ENCODE measurements at places on chromosomes 6 and 20. TPM values are rescaled to one million over a fixed set of nuclear protein-coding genes. Genes with fewer than 3 reads are reported as not detected.

DNA sequence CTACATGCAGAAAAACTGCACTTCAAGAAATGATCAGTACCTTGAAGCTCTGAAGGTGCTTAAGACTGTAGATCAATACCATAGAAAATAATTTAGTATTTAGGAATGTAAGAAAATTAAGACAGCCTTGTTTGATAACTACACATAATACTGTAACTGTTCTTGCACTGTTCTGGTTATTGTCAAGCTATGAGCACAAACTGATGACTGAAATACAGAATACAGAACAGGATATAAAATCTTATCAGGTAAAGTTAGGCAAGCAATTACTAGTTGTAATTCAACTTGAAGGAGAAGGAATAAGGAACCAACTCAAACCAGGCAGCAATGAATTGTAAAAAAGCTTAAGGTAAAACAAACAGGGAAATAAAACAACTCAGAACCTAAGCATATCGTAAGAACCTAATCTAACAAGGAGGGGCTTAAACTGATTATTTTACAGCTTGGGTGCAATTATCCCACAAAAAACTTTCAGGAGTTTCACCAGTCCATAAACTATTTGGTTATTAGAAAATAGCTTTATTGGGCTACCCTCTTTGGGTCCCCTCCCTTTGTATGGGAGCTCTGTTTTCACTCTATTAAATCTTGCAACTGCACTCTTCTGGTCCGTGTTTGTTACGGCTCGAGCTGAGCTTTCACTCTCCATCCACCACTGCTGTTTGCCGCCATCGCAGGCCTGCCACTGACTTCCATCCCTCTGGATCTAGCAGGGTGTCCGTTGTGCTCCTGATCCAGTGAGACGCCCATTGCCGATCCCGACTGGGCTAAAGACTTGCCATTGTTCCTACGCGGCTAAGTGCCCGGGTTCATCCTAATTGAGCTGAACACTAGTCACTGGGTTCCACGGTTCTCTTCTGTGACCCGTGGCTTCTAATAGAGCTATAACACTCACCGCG lies 97.7 kb downstream of the ATG5 start:
- no peaks in the 10 kb centered on the region for H3K4me1 ChIP-seq
- H3K27ac ChIP-seq = no peak overlapping the region
- H3K27me3 ChIP-seq = no peaks in the 10 kb centered on the region
- no peak for DNase-seq
- no peak overlapping the region for H3K4me3 ChIP-seq

GRCh38 chr6:122780114-122780513 lies 598 bp downstream of the FABP7 start:
- no peaks in the 10 kb centered on the region for H3K36me3 ChIP-seq
- no peak for DNase-seq
- H3K4me3 ChIP-seq = peak overlapping the region; percentile 89
- peaks cover 48% of the 10 kb centered on the region for H3K4me1 ChIP-seq
- H3K27me3 ChIP-seq = no peaks in the 10 kb centered on the region

GRCh38 chr6:6659600-6660327 lies 71.2 kb downstream of the LY86 start:
- no peaks in the 10 kb centered on the region for H3K36me3 ChIP-seq
- H3K4me1 ChIP-seq = peaks cover 36% of the 10 kb centered on the region

DNA sequence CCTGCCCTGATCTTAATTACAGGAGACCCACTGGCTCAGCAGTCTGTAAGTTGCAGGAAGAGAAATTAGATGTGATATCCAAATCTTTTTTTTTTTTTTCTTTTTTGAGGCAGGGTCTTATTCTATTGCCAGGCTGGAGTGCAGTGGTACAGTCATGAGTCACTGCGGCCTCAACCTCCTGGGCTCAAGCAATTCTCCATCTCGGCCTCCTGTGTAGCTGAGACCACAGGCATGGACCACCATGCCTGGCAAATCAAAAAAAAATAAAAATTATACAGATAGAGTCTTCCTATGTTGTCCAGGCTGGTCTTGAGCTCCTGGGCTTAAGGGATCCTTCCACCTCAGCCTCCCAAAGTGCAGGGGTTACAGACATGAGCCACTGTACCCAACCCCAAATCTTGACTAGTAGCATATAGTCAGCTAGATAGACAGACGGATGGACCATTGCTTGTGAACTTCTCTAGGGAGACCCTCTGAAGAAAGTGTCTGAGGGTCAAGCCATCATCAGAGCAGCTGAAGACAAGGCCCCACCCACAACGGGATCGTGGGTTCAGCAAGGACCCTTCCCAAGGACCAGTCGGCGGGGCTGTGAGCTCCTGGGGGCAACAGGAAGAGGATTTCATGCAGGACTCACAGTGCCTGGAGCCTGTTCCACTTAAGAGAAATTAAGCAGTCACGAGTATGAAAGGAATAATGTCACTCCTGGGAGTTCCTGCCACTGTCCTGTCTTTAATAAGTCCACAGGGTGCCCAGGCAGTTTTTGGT lies 222.7 kb downstream of the ANKRD60 start:
- H3K4me1 ChIP-seq = peaks cover 4% of the 10 kb centered on the region
- no peak overlapping the region for H3K27ac ChIP-seq
- no peak overlapping the region for H3K4me3 ChIP-seq
- H3K27me3 ChIP-seq = peaks cover 7% of the 10 kb centered on the region
- H3K36me3 ChIP-seq = no peaks in the 10 kb centered on the region

GRCh38 chr6:51565472-51565871 lies 521.9 kb downstream of the PKHD1 start:
- H3K4me1 ChIP-seq = peaks cover 5% of the 10 kb centered on the region
- no peaks in the 10 kb centered on the region for H3K27me3 ChIP-seq
- no peaks in the 10 kb centered on the region for H3K36me3 ChIP-seq
- H3K27ac ChIP-seq = no peak overlapping the region

DNA sequence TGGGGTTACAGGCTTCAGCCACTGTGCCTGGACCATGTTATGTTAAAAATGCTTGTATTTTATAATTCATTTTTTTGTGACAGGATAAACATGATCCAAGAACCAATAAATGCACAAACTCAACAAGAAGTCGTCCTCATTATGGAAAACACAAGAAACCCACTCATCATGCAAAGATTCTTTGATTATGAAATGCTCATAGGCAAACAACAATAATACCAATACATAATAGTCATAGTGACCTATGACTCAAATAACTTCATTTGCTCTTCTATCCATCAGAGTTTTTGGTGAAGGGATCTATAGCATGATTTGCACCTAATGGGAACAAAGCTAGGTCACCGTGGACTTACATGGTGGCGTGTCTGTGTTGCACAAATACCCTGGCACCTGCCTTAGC lies 217.1 kb upstream of the THEMIS start:
- H3K4me1 ChIP-seq = no peaks in the 10 kb centered on the region
- DNase-seq = no peak
- no peak overlapping the region for H3K4me3 ChIP-seq
- H3K27ac ChIP-seq = no peak overlapping the region
- H3K27me3 ChIP-seq = no peaks in the 10 kb centered on the region
- H3K36me3 ChIP-seq = no peaks in the 10 kb centered on the region

- no peaks in the 10 kb centered on the region for H3K36me3 ChIP-seq
- no peaks in the 10 kb centered on the region for H3K27me3 ChIP-seq
- peaks cover 13% of the 10 kb centered on the region for H3K4me1 ChIP-seq
- no peak for DNase-seq
Measured at GRCh38 chr20:57138198-57138995, 128.0 kb downstream of the BMP7 start.

DNA sequence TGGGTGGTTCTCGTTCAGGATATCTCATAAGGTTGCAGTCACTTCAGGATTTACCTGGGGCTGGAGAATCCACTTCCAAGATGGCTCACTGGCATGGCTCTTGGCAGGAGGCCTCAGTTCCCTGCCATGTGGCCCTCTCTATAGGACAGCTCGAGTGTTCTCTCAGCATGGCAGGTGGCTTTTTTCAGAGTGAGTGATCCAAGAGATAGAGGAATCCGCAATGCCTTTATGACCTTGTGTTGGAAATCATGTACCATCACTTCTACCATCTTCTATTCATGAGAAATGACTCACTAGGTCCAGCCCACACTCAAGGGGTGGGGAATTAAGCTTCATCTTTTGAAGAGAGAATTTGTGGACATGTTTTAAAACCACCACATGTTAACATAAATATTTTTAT lies 37.8 kb downstream of the PPP1R16B start:
- peaks cover 17% of the 10 kb centered on the region for H3K27me3 ChIP-seq
- no peaks in the 10 kb centered on the region for H3K36me3 ChIP-seq
- DNase-seq = no peak

GRCh38 chr20:32675223-32675975 lies 1.7 kb upstream of the C20orf203 start:
- H3K27ac ChIP-seq = peak overlapping the region; percentile 58
- H3K4me1 ChIP-seq = peaks cover 20% of the 10 kb centered on the region
- no peak for DNase-seq

DNA sequence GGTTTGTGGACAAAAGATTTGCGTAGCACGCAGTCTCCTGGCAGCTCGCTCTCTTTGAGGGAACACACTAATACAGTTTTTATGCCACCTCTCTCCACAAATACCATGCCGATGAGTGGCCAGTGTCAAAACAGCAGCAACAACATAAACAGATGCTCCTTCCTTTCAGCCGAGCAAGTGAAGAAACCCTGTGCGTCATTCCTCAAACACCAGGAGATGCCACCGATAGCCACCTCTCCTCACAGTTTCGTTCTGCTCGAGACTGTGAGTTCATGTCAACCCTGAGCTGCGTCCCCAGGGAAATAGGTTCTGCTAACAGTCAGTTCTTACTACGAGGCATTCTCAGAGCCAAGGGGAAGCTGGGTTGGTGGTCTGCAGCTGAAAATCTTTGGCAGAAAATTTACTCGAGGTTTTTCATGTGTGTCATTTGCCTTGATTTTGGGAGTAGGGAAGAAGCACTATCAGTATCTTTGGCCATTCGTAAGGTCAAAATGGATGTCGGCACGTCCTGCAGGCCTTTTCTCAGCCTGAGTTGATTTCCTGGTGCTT lies 59.9 kb downstream of the EYA2 start:
- peaks cover 8% of the 10 kb centered on the region for H3K4me1 ChIP-seq
- no peak overlapping the region for H3K4me3 ChIP-seq
- DNase-seq = no peak
- H3K36me3 ChIP-seq = no peaks in the 10 kb centered on the region

DNA sequence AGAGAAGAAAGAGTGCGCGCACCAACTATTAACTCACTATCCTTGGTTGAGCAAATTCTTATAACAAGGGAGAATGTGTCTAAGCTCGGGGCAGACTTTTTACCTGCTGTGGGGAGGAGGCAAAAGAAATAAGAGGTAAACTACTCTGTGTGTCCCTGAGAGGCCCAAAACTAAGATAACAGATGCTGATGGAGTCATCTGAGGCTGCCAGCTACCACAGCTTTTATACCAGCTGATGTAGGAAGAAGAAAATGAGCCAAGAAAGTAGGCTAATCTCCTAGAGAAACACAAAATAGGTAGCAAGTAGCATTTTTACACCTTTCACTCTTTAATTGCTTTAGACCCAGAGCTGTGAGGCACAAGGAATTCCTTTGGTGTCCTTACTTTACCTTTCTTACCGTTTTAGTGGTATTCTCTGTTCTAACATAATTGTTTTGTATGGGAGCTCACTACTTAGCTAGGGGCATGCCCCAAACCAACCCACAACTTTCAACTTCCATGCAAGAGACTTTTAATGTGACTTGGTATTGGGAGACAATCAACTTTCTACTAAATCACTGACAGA lies 27.8 kb upstream of the PIM1 start:
- H3K4me1 ChIP-seq = peaks cover 37% of the 10 kb centered on the region
- no peaks in the 10 kb centered on the region for H3K36me3 ChIP-seq
- no peak for DNase-seq
- H3K4me3 ChIP-seq = no peak overlapping the region
- H3K27me3 ChIP-seq = no peaks in the 10 kb centered on the region

DNA sequence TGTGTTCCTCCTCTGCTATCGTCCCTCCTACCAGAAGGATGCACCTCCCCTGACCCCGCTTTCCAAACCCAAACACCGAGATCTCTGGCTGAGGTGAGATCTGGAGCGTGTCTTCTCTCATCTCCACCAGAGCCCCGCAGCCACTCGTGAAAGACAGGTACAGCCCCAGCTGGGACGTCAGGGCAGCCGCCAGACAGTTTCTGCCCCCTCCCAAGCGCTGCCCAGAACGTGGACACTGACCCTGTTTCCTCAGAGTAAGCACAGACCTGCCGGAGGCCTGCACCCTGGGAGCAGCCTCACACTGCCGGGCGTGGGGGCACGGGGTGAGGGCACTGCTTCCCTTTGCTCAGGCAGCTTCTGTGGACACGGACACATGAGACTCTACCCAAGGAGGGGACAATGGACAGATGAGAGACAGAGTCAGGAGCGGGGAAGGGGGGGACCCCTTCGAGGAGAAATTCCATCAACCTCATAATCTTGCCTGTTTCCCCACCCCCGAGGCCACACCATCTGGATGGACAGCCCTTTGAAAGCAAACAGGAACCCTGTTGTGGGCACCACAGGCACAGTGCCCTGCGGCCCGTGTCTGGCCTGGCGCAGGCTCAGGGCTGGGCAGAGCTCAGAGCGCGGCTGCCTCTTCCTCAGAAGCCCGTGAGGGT lies 210.6 kb downstream of the DLL1 start:
- H3K27ac ChIP-seq = no peak overlapping the region
- H3K4me1 ChIP-seq = peaks cover 35% of the 10 kb centered on the region
- peaks cover 92% of the 10 kb centered on the region for H3K27me3 ChIP-seq
- no peak for DNase-seq
- H3K4me3 ChIP-seq = peak overlapping the region; percentile 31
- H3K36me3 ChIP-seq = peaks cover 3% of the 10 kb centered on the region

DNA sequence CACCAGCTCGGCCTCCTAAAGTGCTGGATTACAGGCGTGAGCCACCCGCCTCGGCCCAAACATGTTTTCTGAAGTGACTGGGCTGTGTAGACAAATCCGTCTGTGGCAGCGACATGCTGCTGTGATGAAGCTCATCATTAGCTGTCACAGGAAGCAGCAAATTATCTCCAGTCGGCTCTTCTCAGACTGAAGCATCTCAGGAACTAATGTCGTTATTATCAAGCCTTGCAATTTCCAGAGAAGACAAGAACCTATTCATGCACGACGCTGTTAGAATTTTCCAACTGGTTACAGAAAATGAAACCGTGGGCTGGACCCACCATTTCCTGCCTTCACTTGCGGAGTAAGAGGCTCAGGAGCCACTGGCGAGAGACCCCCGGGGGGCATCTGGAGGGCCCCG lies 17.1 kb upstream of the NTSR1 start:
- H3K4me1 ChIP-seq = peaks cover 27% of the 10 kb centered on the region
- H3K4me3 ChIP-seq = no peak overlapping the region
- no peaks in the 10 kb centered on the region for H3K27me3 ChIP-seq
- no peaks in the 10 kb centered on the region for H3K36me3 ChIP-seq

- no peak for DNase-seq
Measured at GRCh38 chr20:25020901-25021301, 28.4 kb upstream of the APMAP start.

GRCh38 chr6:80641591-80641990 lies 535.1 kb downstream of the BCKDHB start:
- H3K4me3 ChIP-seq = no peak overlapping the region
- no peak for DNase-seq
- no peaks in the 10 kb centered on the region for H3K27me3 ChIP-seq

SULF2 gene
- total RNA-seq = 22.9 TPM

HLA-DOB gene
- 0.28 TPM for total RNA-seq

DNMT3B gene
- 58.0 TPM for total RNA-seq

SAMD5 gene
- total RNA-seq = 1.6 TPM

ASF1A gene
- 40.1 TPM for total RNA-seq

POPDC3 gene
- 0.86 TPM for total RNA-seq

PTGIS gene
- total RNA-seq = 7.1 TPM

HMGCLL1 gene
- total RNA-seq = 0.73 TPM

OGFRL1 gene
- 7.6 TPM for total RNA-seq
